Testis (tissue), 5 donors: ENCODE measurements at places on chromosomes 16 and 17.

DNA sequence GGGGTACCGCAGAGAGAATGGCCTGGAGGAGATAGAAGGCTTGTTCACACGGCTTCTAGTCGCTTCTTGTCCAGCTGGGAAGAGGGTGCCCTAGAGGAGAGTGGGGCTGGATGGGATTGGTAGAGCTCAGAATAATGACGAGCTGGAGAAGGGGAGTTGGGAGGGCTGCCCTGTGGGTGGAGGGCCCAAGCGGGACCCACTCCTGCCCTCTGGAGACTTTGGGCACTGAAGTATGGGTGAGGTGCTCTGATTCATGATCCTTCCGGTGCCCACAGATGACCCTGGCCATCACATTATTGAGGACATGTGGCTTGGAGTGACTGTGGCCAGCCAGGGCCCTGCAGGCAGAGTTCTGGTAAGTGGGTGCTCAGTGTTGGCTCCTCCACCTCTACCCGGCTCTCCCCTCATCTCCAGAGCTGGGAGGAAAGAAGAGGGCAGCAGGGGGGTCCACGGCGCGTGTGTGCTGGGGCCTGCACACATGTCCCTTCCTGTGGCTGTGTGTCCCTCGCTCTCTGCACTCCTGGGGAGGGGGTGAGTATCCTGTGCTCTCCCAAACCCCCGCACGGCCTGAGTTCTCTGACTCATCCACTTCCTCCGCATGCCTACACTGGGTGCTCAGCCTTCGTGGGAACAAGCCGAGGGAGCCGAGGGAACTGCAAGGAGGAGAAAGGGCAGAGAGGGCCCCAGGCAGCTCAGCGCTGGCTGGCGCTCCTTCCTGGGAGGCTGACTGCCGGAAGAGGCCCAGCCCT, 8.5 kb downstream of the ITGA3 start:
- DNase-seq: peak; percentile 24

DNA sequence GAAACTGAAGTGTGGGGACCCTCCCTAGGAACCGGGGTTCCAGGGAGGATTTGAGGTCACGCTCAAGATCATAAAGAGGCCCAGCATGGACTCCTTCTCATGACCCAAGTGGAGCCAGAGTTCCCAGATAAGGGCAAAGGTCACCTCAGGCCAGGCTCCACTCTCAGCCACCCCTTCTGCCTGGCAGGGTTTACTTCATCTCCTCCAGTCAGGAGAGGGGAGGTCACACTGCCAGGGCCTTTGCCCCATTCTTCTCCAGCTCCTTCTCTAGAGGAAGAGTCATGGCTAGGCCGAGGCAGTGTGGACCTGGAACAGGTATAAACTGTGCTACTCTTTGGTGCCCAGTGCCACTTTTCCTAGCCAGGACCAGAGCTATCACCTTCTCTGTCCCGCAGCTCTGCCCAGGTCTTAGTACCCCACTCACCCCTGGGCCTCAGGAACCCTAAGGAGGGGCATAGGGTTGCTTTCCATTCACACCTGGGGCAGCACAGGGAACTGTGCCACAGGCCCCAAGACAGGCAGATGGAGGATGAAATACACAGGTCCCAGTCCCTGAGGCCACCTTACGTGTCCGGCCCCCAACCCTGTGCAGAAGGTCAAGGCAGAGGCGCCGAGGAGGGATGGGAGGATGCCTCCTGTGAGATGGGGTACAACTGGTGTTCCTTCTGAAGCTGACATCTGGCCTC, 879 bp upstream of the ACSF2 start:
- DNase-seq: no peak

GRCh38 chr16:7390974-7391373, 58.3 kb downstream of the RBFOX1 start:
- DNase-seq: no peak

- no peak for DNase-seq
These were observed 14.7 kb downstream of the RPH3AL start for GRCh38 chr17:337866-338265.

DNA sequence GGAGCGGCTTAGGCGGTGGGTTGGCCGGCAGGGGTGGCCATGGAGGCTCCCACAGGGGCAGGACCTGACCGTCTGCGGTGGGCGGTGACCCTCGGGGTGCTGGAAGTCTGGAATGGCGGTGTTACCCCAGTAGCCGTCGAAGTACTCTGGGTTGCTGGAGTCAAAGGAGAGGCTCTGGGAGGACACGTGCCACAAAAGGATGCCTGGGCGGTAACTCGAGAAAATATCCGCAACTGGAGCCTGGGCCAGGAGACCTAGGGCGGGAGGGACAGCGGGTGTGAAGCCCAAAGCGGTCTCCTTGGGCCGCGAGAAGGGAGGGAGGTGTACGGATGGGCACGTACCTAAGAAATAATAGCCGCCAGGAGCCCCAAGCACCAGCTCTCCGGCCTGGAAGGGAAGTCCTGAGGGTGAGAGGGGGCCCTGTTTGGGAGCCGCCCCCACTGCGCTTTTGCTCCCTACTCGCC, 4.6 kb downstream of the ITGA2B start:
- DNase-seq: no peak

- no peak for DNase-seq
These were observed 11.7 kb upstream of the HEATR6 start for GRCh38 chr17:60090417-60090816.

GRCh38 chr17:51365090-51365489, 104.7 kb downstream of the UTP18 start:
- no peak for DNase-seq

- DNase-seq: peak; percentile 59
These were observed 7.5 kb upstream of the RASD1 start for GRCh38 chr17:17503566-17504130.

GRCh38 chr16:55510185-55510805, 1.4 kb downstream of the LPCAT2 start:
- DNase-seq: no peak

DNA sequence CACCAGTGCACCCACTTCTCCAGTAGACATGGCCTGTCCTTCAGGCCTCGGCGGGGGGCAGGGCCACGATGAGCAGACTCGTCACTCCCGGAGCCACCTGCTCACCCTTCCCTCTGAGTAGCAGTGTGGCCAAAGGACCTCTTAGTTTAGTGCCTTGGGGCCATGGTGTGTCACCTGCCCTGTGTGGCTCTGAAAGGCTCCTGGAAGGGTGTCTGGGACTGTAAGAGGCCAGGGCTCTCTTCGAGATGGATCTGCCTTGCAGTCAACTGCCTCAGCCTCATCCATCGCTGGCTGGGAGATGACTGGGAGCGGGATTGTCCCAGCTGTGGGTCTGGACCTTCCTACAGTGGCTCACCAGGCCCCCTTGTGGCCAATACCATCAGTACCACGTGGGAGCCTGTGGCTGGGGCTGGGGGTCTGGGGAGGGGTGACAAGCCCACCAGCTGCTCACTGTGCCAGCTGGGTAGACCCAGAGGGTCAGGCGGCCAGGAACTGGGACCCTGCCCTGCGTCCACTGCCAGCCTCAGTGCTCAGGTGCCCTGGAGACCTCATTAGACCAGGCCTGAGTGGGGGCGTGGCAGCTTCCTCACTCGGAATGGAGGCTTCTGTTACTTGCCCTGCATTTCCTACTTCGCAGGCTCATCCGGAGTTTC, 133.4 kb downstream of the OR1D5 start:
- DNase-seq: peak; percentile 57

GRCh38 chr17:82808921-82809905, 30.6 kb downstream of the ZNF750 start:
- no peak for DNase-seq

- DNase-seq: no peak
These were observed 20.4 kb downstream of the BEAN1 start for GRCh38 chr16:66447491-66447890.

- DNase-seq: peak; percentile 91
These were observed 7.0 kb downstream of the MPP2 start for GRCh38 chr17:43900183-43900857.

DNA sequence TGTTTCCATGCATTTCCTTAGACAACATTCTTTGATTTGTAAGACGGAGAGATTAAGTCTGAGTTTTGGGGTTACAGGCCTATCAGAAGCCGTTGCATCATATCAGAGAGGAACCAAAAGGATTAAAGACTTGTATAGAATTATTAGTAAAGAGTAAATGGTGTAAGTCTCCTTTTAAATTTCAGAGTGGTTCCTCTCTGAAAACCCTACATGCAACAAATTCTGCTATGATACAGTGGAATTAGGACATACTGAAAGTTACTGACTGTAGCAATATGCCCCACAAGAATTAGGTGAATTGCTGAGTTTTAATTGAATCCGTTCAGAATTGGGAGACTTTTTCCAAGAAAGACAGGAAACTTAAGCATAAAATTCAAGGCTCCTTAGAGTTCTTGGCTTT, 221.6 kb downstream of the FTO start:
- DNase-seq: no peak

DNA sequence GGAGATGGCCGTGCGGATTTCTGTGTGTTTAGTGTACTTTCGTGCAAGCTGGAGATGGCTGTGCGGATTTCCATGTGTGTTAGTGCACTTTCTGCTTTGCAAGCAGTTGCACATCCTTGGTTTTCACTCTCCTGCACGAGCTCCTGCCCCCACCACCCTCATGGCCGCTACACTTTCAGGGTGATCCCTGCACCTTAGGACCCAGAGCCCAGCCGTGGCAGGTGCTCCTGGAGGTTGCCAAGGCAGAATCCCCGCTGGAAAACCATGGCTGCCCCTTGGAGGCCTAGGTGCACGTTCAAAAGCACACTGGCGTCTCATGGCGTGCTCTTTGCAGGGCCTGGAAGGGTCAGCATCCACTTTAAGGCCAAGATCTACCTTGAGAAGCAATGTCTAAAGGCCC, 311.0 kb upstream of the TNRC6C start:
- no peak for DNase-seq

DNA sequence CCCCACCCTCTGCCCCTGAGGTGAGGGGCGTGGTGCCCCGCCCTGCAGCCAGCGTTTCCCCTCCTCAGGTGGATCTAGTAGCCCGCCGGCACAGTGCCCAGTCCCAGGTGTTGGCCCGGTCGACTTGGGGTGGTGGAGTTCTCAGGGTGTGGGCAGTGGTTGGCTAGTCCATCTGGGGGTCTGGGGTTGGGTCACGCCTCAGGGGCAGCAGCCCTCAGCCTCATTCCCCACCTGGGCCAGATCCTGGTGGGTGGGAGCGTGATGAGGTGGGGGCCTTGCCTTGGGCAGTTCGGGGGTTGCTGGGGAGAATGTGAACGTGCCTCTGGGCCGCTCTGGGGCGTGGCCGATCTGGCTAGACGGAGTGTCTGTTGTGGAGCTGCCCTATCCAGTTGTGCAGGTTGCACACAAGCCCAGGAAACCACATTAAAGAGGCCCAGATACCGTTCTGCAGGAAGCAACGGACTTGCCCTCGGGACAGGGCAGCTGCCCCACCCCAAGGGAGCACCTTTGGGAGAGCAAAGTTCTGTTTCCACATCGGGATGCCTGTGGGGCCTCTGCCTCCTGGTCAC, 32.0 kb downstream of the GSE1 start:
- no peak for DNase-seq

- peak; percentile 30 for DNase-seq
These were observed 72.0 kb upstream of the KSR1 start for GRCh38 chr17:27384261-27384701.

DNA sequence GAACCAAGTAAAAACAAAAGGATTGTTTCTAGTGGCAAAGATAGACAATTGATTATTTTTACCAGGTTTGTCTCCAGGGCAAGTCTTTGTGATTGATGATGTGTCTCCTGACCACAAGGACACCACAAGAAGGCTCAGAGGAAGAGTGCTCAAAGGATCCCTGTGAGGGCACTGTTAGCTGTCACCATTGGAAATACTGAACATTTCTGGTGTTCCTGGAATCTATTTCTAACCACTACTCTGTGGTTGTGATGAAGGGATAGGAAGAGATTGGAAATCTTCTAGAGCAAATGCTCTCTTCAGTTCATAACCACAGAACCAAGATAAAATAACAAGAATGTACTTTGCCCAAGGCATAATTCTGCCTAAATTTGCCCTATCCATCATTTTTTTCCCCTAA, 15.3 kb downstream of the RNF43 start:
- DNase-seq: no peak

DNA sequence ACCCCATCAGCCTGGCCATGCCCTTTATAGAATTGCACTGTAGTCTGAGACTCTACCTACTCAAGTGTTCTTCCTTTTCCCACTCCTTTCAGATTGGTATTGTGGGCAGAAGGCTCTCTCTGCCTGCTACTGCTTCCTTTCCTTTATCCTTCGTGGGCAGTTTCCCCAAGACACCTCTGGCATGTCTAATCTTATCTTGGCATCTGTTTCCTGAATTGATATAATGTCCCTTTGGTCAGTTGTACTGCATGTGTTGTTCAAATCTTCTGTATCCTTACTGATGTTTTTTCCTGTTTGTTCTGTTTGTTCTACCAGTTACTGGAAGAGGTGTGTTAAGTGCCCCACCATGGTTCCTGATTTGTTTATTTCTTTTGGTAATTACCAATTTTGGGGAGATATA, 29.5 kb upstream of the MSI2 start:
- DNase-seq: no peak

GRCh38 chr17:19987897-19988296, 10.3 kb upstream of the AKAP10 start:
- DNase-seq: no peak

DNA sequence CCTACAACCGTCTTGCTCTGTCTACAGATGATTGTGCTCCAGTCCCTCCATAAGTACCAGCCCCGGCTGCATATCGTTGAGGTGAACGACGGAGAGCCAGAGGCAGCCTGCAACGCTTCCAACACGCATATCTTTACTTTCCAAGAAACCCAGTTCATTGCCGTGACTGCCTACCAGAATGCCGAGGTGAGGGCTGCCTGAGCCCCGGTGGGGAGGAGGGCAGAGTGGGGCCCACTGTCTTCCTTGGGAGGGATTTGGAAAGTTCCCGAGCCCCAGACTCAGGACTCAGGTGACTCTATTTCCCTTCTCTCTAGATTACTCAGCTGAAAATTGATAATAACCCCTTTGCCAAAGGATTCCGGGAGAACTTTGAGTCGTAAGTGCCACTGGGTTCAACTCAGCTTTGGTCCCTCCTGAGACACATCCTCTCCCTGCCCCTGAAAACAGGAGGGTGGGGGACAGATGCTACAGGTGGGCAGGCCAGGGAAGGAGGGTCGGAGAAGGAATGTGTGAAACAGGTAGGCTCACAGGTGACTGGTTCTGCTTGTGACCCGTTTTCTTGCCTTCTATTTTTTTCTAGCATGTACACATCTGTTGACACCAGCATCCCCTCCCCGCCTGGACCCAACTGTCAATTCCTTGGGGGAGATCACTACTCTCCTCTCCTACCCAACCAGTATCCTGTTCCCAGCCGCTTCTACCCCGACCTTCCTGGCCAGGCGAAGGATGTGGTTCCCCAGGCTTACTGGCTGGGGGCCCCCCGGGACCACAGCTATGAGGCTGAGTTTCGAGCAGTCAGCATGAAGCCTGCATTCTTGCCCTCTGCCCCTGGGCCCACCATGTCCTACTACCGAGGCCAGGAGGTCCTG, 11.4 kb downstream of the TBX21 start:
- no peak for DNase-seq

- DNase-seq: no peak
These were observed 17.4 kb upstream of the PHOSPHO1 start for GRCh38 chr17:49247944-49248343.

GRCh38 chr16:77393955-77394354, 40.9 kb downstream of the ADAMTS18 start:
- no peak for DNase-seq
